Right ventricle myocardium inferior (tissue), 1 donor: ENCODE measurements at places on chromosomes 13 and 19. TPM values are rescaled to one million over a fixed set of nuclear protein-coding genes. Genes with fewer than 3 reads are reported as not detected.

LILRA1 gene
- total RNA-seq = 0.92 TPM

KCNN4 gene
- 0.41 TPM for total RNA-seq

- DNase-seq = no peak
These were observed 15.2 kb upstream of the CHST8 start for GRCh38 chr19:33606556-33606955.

ZNF442 gene
- total RNA-seq = 2.4 TPM

- DNase-seq = no peak
These were observed 1.0 kb downstream of the SMIM24 start for GRCh38 chr19:3479177-3479833.

GRCh38 chr19:35000338-35000646 is 169 bp downstream of the GRAMD1A start:
- DNase-seq = no peak
